Endothelial cell (in vitro differentiated cells): ENCODE measurements at places on chromosomes 4 and X. TPM values are rescaled to one million over a fixed set of nuclear protein-coding genes. Genes with fewer than 3 reads are reported as not detected.

GRCh38 chr4:84907145-84907544, 59.3 kb downstream of the WDFY3 start:
- no peak for DNase-seq

DNA sequence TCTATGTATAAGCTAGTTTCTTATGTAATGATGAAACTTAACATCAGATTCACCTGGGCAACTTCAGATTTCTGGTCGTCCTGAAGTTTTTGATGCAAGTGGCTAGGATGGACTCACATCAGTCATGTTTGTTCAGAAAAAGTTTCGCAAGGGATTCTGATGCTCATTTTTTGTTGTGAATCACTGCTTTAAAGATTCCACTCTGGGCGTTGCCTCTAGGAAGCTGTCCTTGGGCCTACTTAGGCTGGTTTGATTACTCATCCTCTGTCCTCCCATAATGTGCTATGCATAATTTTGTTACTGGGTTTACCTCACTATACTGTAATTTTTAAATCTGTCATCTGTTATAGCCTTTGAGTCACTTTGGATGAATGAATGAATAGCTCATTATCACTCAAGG, 30.8 kb downstream of the HERC3 start:
- DNase-seq = no peak

GRCh38 chr4:78566834-78567499, 15.4 kb downstream of the ANXA3 start:
- DNase-seq = no peak

DNA sequence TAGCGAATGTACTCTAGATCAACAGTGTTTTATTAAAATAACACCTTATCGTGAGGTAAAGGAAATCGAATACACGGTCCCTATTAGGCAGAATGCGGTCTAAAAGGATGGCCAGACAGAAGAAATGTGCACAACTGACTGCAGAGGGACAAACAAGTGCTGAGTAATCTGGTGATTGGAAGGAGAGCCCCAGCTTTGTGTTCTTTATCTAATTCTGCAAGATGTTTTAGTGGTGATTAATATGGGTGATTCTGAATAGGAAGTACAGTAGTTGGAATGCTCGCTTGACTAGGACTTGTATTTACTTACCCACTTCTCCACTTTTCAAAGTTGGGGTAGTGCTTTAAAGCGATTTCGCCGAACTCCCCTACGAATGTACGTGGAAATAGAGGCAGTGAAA, 1.2 kb downstream of the WDR44 start:
- no peak for DNase-seq

Gene VEGFD
- total RNA-seq = 0.56 TPM
